Esophagus muscularis mucosa (tissue), 4 donors: ENCODE measurements at places on chromosomes 13 and 19. TPM values are rescaled to one million over a fixed set of nuclear protein-coding genes. Genes with fewer than 3 reads are reported as not detected.

DNA sequence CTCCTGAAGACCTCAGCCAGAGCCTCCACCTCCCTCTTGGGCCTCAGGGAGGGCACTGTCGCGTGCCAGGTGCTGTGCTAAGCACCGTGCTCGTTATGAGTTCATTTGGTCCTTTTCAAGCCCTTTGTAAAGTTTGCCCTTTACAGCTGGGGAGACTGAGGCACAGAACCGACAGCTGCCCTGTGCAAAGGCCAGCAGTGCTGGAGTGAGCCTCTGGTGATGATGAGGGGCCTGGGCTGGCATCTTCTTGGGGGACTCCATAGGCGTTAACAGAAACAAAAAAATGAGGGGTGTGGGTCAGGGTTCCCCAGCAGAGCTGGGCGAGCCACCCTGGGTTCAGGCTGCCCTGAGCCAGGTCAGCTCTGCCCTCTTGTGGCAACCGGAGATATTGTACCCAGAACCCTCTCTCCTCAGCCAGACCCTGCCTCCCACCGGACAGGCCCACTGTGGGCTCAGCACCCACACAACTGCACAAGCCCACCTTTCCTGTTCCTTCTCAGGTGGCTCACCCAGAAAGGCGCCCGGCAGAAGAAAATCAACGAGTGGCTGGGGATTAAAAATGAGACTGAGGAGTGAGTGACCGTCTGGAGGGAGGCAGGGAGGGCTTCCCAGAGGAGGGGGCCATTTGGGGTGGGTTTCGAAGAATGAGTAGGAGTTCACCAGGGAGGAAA lies 5.5 kb upstream of the IFI30 start:
- DNase-seq: no peak

The FUT3 gene
- 0.57 TPM for total RNA-seq

- DNase-seq: no peak
These were observed 27.1 kb downstream of the ZNF724 start for GRCh38 chr19:23222998-23223652.

- no peak for DNase-seq
These were observed 52.3 kb upstream of the ZNF536 start for GRCh38 chr19:30319876-30320275.
